Forelimb muscle (tissue), 1 donor: ENCODE measurements at places on chromosomes 16 and 17.

- no peak for DNase-seq
Observed at GRCh38 chr17:4728124-4728523, 3.1 kb upstream of the MED11 start.

- no peak for DNase-seq
Observed at GRCh38 chr16:87295661-87296531, 21.3 kb downstream of the C16orf95 start.

- no peak for DNase-seq
Observed at GRCh38 chr17:43308999-43309398, 75.2 kb upstream of the RNU2-1 start.

GRCh38 chr17:78206298-78206697 lies 7.8 kb upstream of the BIRC5 start:
- DNase-seq: no peak
